ENCODE measurements at places on chromosomes 5 and 9.

DNA sequence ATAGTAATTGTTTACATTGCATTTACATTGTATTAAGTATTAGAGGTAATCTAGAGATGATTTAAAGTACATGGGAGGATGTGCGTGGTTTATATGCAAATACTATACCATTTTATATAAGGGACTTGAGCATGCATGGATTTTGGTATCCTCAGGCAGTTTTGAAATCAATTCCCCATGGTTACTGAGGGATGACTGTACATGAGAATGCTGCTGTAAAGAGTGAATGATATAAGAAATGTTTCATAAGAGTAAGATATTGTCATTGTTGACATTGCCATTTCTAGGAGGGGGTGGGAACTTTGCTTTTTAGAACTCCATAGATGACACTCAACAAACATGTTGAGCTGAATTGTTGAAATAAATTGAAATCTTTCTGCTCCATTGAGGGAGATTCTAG is 185.0 kb downstream of the SEMA6A start:
- no peak for DNase-seq

GRCh38 chr5:124743602-124744169 is 2.8 kb downstream of the ZNF608 start:
- DNase-seq = no peak

GRCh38 chr9:100619194-100619593 is 41.3 kb downstream of the CAVIN4 start:
- DNase-seq = no peak

DNA sequence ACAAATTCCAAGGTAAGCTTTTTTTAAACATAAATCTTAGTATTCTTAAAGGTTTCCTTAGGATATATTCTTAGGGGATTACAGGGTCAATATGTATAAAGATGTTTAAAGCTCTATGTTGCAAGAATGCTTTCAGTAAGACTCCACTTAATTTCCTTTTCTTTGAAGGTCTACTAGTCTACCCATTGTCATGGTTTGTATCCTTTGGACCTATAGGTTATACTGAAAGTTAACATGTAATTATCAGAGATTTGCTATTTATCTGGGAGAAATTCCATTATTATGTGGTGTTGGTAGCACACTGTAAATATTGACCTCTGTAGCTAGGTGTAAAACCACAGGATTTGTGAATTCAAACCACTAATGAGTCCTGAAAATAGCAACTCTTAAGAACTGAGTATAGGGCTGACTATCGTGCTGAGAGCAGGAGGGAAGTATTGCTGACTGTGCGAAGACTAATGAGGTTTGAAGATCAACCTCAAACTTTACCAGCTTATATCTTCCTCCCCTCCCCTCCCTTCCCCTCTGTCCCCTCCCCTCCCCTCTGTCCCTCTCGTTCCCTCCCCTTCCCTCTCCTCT is 85.6 kb downstream of the GADD45G start:
- no peak for DNase-seq

DNA sequence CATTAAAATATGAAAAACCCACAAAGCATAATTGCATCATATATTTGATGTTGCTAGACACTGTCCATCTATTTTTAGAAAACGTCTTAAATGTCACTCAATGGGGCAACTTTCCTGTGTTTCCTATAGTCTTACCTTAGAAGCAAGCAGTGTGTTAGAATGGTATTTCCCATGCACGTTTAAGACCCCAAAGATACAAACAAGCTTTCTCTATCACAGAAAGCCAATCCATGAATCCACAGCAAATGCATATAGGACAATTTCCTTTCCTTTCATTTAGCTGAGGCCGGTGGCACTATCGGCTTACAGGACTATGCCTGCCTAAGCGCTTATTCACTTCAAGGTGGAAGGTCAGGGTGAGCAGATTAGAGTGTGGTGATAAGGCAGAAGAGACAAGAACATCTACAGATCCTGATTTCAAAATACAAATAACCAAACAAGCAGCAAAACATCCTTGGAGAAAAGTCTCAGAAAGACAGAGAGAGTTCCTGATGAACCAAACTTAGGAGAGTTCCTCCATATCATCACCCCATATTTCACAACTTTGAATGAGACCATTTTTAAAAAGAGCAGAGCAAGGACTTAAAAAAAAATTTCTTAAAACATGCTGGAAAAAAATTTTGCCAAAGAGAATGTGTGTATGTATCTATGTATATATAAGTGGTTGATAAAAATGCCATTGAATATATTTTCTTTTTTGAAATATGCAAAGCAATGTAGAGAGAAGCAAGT is 57.2 kb downstream of the MEF2C start:
- DNase-seq = no peak

DNA sequence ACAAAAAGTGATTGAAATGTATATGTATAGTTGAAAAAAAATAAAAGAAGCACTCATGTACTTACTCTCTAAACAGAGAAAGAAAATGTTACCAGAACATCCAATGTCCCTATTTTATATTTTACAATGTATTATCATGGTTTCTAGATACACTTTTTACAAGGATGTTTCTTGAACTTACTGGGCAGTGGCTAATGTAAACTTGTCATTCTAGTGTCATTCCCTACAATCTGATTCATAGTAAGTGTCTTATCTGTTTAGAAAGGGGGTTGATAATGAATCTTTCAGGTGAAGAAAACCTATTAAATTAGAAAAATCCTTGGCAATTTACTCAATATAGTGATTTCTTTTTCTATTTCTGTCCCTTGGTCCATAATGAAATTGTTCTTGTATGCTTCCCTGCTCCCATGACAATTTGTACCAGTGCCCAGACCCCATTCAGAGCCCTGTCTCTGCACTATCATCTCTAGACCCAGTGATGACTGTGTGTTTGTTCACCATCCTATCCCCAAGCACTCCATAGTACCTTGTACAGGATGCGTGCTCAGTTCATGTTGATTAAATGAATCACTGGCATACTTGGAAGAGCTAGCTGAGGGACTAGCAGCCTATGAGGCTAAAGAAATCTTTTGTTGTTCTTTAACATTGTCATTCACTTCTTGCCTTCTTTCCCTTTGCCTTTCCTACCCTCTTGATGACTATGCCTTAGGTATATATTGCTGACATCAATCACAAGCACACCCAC is 101.2 kb downstream of the HMHB1 start:
- no peak for DNase-seq

DNA sequence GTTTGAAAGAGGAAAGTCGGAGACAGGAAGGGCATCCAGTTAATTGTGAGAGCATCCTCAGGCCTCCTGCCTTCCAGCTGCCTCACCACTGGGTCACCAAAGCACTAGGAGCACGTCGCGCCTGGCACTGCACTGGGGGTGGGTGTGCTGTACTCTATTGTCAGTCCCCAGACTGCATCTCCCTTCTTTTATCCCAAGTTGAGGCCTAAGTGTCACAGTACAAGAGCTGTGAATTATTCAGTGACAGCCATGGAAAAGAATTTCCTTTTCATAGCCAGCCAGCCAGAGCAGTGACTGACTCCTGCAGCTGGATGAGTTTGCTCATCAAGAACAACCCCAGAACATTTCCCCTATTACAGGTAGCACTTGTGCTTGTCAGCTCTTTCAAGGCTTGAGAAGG is 16.3 kb downstream of the CLTA start:
- no peak for DNase-seq

GRCh38 chr9:84397822-84398221 is 57.3 kb upstream of the SLC28A3 start:
- DNase-seq = no peak

DNA sequence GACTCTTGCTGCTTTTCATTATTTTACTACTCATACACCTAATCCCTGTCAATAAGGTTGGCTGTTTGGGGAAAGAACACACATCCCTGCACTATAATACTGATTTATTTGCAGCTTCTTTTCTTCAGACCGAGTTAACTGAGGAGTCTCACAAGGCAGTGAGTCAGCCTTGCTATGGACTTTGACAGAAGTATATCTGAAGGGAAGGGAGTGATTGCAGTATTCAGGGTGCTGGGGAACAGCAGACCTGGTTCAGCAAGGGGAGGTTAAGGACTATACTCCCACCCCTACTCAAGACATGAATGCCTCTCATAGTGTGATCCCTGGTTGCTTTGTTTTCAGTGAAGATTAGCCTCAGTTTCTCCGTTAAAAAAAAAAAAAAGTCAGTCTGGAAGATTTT is 99.8 kb downstream of the TLE4 start:
- no peak for DNase-seq

DNA sequence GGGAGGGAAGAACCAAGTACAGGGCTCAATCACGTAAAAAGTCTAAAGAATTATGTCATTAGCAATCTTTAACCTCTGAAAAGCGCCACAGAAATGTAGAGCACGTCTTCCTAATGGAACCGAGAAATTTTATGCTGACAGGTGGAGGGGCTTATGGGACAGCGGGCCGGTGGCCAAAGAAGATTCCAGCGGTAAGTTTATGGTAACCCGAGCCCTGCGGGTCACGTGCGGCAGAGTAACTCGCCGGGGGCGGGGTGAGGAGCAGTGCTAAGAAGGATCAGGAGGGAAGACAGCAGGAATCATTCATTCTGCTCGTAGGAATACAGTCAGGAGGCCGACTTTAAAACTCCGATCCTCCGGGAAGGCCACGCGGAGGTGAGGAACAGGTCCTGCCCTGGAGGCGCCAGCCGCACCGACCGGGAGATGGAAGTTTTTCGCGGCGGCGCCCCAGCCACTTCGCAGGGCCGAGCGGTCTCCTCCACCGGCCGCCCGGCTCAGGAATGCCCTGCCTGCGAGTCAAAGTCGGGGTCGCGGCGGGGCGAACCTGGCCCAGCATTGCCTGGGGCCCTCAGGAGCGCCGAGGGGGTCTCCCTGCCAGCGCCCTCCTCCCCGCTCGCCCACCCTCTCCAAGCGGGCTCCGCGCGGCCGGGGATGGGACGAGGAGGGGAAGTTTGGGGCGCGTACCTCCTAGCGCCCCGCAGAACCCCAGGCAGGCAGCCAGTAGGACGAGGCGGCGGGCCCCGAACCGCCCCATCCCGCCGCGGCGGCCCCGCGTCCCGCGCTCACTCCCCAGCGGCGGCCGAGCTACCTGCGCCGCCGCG is 101.8 kb downstream of the ESM1 start:
- no peak for DNase-seq
